CD4-positive, alpha-beta memory T cell (primary cell): ENCODE measurements at places on chromosomes 3 and 15.

GRCh38 chr3:36774052-36774451, 9.7 kb upstream of the DCLK3 start:
- H3K27me3 ChIP-seq = no peaks in the 10 kb centered on the region
- no peaks in the 10 kb centered on the region for H3K4me1 ChIP-seq
- H3K27ac ChIP-seq = no peak overlapping the region
- no peaks in the 10 kb centered on the region for H3K36me3 ChIP-seq
- no peak overlapping the region for H3K4me3 ChIP-seq

DNA sequence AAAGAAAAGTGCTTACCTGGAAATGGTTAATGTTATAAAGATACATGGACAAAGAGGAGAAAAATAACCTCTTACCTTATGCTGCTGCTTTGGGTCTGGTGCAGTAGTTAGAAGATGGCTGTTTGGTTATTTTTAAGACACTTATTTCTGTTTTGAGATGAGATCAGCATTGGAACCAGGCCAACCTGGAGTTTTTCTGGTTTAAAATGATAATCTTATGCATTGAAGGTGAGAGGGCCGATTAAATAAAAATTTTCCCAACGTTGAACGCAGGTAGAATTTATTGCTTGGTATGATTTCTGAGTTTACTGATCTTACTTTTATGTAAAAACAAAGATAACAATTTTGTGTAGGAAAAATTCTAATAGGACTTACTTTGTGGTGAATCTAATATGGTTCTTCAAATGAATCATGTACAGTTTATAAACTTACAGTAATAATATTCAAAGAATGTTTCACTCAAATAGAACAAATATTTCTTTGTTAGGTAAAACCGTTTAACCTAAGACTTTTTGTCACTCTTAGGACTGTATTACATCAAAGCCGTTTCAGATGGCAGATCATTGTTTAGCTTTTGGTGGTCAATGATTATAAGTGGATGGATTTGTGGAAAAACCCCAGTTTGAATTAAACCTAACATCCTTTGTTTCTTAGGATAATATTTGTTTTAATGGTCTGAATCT, 14.9 kb downstream of the UBE2E2 start:
- no peaks in the 10 kb centered on the region for H3K4me1 ChIP-seq
- H3K4me3 ChIP-seq = no peak overlapping the region
- DNase-seq = no peak
- H3K36me3 ChIP-seq = no peaks in the 10 kb centered on the region
- H3K27ac ChIP-seq = no peak overlapping the region
- H3K27me3 ChIP-seq = no peaks in the 10 kb centered on the region

- H3K27me3 ChIP-seq = no peaks in the 10 kb centered on the region
- H3K27ac ChIP-seq = no peak overlapping the region
- H3K4me3 ChIP-seq = no peak overlapping the region
- DNase-seq = no peak
- no peaks in the 10 kb centered on the region for H3K36me3 ChIP-seq
Observed at GRCh38 chr3:116048991-116049390, 396.3 kb downstream of the LSAMP start.

DNA sequence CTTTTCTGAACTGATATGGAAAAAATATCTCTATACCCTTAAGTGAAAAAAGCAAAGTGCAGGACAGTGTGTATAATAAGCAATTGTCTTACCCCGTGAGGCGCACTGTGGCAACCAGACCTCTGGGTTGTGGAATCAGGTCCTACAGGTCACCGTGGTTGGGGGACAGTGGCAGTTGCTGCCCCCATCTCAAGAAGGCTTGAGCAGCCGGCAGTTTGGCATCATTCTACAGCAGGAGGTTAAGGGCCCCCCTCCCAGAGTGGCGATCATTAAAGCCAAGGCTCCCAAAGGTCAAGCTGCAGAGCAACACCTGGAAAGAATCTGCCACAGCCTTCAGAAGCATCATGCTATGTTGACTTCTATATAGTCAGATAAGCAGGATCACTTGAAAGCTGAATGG, 56.1 kb upstream of the HERC1 start:
- peaks cover 45% of the 10 kb centered on the region for H3K4me1 ChIP-seq
- H3K27ac ChIP-seq = no peak overlapping the region
- DNase-seq = no peak
- no peaks in the 10 kb centered on the region for H3K36me3 ChIP-seq
- H3K4me3 ChIP-seq = no peak overlapping the region
